Stimulated activated CD4-positive, alpha-beta T cell treated with anti-CD3 and anti-CD28 coated beads, Interleukin-12 subunit alpha, Interleukin-12 subunit beta, amount 100 ng/mL, for 48 hours (primary cell): ENCODE measurements at places on chromosomes 13 and 19.

GRCh38 chr13:67353941-67354340 lies 123.8 kb upstream of the PCDH9 start:
- no peak for DNase-seq

DNA sequence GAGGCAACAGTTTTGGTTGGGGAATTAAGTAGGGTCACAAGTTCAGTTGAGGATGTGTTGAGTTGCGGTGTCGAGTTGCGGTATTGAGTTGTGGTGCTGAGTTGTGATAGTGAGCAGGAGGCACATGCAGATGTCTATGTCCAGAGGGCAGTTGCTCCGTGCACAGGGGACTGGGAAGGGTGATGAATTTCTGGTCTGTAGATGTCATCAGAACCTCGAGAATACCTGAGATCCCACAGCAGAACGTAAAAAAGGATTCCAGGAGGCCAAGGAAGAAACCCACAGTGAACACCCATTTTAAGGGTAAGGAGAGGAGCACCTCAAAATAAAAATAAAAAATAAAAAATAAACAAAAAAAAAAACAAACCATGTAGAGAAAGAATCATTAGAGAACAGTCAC lies 354.4 kb upstream of the ARGLU1 start:
- no peak for DNase-seq

DNA sequence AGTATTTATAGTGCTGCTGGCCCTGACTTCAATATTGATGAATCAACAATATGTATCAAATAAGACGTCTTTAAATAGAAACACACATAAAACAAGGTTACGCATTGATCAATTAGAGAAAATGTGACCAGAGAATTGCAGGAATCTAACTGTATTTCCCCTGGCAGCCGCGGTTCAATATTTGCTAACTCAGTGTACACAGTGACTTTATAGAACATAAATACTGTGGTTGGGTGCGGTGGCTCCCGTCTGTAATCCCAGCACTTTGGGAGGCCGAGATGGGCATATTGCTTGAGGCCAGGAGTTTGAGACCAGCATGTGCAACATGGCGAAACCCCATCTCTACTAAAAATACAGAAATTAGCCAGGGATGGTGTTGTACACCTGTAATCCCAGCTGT lies 22.8 kb upstream of the UPF3A start:
- no peak for DNase-seq

DNA sequence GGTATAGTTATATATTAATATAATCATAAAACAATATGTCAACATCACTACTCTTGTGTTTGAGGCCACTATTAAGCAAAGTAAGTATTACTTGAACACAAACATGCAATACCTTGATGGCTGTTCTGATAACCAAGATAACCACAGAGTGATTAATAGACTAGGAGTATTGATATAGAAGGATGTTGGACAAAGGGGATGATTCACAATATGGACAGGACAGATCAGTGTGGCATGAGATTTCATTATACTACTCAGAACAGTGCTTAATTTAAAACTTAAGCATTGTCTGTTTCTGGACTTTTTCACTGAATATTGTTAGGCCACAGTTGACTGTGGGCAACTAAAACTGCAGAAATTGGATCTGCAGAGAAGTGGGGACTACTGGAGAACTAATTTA lies 384.2 kb downstream of the SLITRK1 start:
- no peak for DNase-seq
